ENCODE measurements at places on chromosomes 1 and 21.

DNA sequence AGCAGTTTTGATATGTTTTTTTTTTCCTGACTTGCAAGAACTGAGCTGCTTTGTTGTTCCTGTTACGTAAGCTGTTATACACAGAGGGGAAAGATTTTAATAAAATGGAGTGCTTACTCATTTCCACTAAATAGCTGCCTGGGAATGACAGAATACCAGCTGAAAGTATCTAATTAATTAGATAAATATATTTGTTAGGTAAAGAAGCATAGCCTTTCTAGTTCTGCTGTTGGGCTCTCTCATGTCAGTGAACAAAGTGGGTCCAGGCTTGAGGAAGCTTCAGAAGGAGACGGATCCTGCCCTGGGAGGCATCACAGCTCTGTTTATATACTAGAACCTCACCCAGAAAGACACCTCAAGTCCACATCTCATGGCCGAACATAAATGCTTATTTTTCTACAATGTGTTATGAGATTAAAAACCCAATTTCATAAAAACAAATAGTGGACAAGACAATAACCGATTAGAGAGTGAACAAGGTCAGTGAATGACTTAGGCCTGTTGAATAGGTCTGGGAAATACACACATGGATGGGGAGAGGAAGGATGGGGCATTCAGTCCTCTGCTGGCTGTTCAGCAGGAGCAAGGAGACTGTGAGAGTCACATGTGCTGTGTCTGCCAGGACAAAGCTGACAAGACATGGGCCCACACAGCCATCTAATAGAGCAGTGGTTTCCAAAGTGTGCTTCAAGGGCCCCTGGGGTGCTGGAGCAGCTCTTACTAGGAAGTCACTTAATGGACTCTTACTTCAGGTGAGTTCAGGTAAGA, 20.6 kb downstream of the TRAF5 start:
- DNase-seq: no peak

DNA sequence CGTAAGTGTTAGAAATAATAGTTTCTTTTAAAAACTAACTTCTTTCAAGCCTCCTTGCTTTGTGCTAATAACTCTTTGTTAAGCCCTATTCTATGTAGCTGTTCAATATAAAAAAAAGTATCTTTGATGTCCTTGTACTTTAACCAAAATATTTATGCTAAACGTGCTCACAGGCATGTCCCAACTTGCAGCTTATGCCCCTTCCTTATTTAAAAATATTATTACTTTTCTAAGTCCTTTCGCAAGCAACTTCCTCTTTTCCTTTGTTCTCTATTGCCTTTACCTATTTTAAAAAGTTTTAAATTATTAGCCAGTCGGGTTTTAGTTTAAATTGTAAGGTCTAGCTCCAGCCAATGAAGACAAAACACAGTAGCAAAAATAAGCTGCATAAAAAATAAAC, 43.4 kb upstream of the NBPF3 start:
- no peak for DNase-seq

DNA sequence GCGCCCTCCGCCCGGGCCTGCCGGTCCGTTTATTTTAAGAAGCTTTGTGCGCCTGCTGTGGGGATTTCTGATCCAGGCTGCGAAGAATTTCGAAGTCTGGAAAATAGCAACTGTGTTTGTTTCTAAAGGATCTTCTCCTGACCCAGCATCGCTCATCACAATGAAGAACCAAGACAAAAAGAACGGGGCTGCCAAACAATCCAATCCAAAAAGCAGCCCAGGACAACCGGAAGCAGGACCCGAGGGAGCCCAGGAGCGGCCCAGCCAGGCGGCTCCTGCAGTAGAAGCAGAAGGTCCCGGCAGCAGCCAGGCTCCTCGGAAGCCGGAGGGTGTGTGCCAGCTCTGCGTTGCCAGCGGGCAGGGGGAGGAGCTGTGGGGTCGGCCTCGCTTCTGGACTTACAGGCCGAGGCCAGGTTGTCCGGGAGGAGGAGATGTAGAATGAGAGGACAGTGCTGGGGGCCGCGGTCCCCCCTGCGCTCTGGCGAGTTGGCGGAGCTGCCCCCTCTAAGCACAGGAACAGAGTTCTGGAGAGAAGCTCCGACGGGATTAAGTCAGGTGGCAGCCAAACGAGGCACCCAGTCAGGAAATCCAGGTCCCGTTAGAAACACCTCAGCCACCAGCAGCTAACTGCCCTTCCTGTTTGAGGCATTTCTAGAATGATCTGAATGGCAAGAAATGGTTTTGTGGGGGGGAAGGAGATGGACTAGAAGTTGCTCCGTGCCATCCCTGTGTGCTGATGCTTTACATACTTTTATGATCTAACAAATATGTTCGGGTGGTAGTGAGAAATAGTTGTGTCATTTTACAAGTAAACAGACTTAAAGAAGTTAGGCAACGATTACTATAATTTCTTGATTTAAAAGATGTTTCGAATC, 948 bp downstream of the TXLNA start:
- DNase-seq: no peak

GRCh38 chr1:214031267-214031650, 43.5 kb downstream of the PROX1 start:
- DNase-seq: no peak

- no peak for DNase-seq
Measured at GRCh38 chr1:231161667-231162296, at the start of gene TRIM67. Gene TRIM67 (plus strand): TSS chr1:231162058. CDS start chr1:231162970, 912 bp downstream.
